Smooth muscle cell of the coronary artery (primary cell): ENCODE measurements at places on chromosomes 3 and 15. TPM values are rescaled to one million over a fixed set of nuclear protein-coding genes. Genes with fewer than 3 reads are reported as not detected.

Gene PLSCR5
- not detected in 2 replicates for total RNA-seq

Gene PLXND1
- total RNA-seq, result 127 and 139 TPM in 2 replicates

Gene GCNT3
- 0.23 TPM in 1 of 2 replicates, not detected in the other for total RNA-seq

Gene FRMD5
- 9.7 and 15.4 TPM in 2 replicates for total RNA-seq

Gene COLQ
- 0.30 and 0.35 TPM in 2 replicates for total RNA-seq

Gene GHSR
- not detected in 2 replicates for total RNA-seq

Gene CTXN2
- total RNA-seq, result not detected in 2 replicates

Gene HTR3E
- not detected in 2 replicates for total RNA-seq

Gene SLC28A1
- total RNA-seq, result not detected in 2 replicates

Gene MAGEF1
- total RNA-seq, result 7.7 and 26.8 TPM in 2 replicates

Gene KCNMB3
- 0.75 and 1.3 TPM in 2 replicates for total RNA-seq

Gene RHOV
- under 0.01 TPM in 1 of 2 replicates, not detected in the other for total RNA-seq

Gene SOX2
- not detected in 2 replicates for total RNA-seq

Gene POPDC2
- total RNA-seq, result 0.15 and 0.47 TPM in 2 replicates

Gene RPL39L
- 11.3 and 49.4 TPM in 2 replicates for total RNA-seq

Gene PIGZ
- 2.0 and 2.5 TPM in 2 replicates for total RNA-seq

Gene PSTPIP1
- 0.82 and 1.4 TPM in 2 replicates for total RNA-seq

Gene PRICKLE2
- total RNA-seq, result 17.1 and 30.4 TPM in 2 replicates

Gene CILP
- total RNA-seq, result under 0.01 and 6.0 TPM in 2 replicates
